RCC 7860 (cell line): ENCODE measurements at places on chromosomes 2 and 18.

- DNase-seq: no peak
Measured at GRCh38 chr18:54187372-54187771, 37.1 kb downstream of the MBD2 start.

DNA sequence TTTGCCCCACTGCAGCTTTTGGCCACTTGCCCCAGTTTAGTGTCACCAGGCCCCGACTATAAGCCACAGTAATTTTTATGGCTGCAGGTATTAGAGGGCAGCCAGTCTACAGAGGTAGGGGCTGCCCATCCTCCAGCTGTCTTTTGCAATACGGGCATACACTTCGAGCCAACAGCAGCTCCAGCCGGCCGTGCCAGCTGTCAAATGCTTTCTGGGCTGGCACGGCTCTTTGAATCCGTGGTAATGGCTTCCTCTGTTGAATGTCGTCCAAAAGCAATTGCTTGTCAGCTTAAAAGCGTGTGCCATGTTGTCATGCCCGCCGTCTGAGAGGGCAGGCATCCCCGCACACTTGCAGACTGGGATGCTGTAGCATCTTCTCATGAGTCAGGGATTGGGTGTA lies 41.3 kb downstream of the BCL2L11 start:
- DNase-seq: no peak

DNA sequence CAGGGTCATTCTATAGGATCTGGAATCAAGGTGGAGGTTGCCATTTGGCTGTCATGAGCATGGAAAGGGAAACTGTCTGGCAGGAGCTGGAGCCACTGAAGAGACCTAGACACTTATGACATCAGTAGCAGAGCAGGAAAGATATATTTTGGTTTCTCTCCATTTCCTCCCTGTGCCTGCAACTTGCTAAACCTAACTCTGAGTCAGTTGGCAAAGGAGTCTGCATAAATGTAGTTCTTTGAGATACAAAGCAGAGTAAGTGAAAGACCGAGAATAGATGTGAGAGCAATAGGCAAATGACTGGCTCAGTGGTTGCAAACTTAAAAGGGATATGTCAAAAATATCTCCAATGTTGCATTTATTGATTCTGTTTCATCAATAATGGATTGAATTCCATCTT lies 757.7 kb downstream of the KCNJ3 start:
- DNase-seq: no peak

DNA sequence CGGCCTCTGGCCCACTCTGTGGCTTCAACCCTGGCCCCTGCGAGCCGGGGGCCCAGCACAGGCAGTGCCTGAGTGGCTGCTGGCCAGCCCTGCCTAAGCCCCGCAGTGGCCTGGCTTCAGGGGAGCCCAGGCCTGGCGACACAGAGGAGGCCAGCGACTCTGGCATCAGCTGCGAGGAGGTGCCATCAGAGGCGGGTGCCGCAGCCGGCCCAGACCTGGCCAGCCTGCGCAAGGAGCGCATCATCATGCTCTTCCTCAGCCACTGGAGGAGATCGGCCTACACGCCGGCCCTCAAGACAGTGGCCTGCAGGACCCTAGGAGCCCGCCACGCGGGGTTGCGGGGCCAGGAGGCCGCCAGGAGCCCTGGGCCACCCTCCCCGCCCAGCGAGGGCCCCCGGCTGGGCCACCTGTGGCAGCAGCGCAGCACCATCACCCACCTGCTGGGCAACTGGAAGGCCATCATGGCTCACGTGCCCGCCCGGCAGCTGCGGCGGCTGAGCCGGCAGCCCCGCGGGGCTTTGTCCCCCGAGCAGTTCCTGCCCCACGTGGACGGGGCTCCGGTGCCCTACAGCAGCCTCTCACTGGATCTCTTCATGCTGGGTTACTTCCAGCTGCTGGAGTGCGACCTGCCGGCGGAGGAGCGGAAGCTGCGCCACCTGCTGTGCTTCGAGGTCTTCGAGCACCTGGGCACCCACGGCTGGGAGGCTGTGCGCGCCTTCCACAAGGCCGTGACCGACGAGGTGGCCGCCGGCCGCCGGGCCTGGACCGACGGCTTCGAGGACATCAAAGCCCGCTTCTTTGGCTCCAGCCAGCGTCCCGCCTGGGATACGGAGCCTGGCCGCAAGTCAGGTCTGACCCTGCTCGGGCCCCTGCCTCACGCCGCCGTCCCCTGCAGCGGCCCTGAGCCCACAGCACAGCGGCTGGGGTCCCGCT lies 7.5 kb upstream of the KLHL30 start:
- no peak for DNase-seq

GRCh38 chr2:219871351-219871750 lies 243.9 kb downstream of the SLC4A3 start:
- no peak for DNase-seq

- DNase-seq: no peak
Measured at GRCh38 chr2:116211719-116212118, 1602.8 kb upstream of the DDX18 start.

DNA sequence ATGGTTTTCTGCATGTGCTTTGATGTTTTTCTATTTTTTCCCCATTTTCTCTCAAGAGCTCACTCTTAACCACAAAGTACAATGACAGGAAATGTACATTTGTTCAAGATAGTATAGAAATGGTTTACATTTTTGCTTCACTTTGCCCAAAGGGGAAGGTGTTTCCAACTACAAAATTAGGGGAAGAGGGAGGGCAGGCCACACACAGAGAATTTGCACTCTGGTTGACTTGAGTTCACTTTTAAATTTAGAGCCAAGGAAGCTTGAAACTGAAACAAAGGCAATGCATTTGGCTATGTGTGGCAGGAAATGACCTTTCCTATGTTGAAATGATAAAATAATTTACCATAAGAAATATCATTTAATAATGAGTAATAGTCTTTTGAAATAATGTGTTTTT lies 19.1 kb upstream of the VIT start:
- DNase-seq: no peak

DNA sequence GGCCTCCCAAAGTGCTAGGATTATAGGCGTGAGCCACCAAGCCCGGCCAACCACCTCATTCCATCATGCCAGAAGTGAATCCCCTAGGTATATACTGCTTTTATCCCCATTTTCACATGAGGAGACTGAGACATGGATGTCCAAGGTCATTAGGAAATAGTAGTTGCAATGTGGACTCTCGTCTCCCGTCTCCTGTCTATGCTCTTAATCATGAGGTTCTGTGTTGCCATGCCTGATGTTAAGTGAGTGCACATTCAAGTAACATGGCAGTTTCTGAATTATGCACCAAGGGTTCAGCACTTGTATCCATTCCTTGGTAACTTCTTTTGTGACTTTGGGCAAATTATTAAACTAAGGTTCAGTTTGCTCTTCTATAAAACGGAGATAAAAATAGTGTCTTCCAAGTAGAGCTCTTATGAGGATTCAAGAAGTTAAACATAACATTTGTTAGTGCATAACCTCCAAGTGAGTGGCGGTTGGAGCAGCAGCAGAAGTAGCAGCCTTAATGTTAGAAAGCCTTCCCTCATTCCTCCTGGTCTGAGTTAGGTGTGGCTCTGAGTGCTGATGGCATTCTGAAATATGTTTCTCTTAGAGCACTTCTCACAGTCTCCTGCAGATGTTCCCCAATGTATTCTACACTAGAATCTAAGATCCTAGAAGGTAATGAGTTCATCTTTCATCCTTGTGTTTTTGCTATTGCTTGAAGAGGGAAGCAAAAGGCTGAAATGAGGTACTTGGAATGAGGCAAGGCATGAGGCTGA lies 21.9 kb downstream of the SOCS6 start:
- DNase-seq: no peak

- DNase-seq: no peak
Measured at GRCh38 chr2:239822146-239822831, 202.9 kb downstream of the NDUFA10 start.

DNA sequence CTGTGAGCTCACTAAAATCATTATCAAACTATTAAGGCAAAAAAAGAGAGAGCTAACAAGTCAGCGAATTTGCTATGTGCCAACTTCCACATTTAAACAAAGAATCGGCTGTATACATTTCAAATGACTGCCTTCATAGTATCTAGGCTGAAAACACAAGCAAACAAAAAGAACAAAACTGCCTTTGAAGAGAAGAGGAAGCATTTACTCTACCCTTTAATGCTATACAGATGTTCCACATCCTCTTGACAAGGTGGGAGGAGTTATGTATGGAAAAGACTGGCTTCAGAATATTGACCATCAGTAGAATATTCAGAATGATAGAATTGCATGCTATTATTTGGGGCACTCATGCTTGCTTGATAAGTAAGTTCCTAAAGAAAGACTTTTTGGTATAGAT lies 741.7 kb downstream of the PLCL1 start:
- DNase-seq: no peak

GRCh38 chr2:127535422-127535901 lies at the start of gene MYO7B:
Gene MYO7B, plus strand, starts transcription at chr2:127535683. Its CDS starts 24,040 bp downstream, at chr2:127559723.
- DNase-seq: no peak

GRCh38 chr2:218005028-218005427 lies 2.2 kb upstream of the TNS1 start:
- no peak for DNase-seq

DNA sequence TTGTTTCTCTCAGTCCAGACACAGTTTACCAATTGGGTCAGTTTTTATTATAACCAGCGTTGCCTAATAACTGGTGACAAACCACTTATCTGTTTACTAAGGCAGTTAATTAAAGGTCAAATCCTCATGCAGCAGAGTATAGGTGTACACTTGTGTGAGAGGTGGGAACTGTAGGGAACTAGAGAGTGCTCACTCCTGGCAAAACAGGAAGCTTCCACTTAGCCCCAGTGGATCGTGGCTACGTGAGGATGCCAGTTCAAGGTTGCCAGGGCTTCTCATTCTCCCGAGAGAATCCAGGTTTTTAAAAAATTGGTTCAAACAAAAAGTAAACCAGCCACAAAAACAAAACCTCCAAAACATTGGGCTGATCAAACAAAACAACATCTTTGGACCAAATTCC lies 8.1 kb downstream of the CYBRD1 start:
- no peak for DNase-seq

DNA sequence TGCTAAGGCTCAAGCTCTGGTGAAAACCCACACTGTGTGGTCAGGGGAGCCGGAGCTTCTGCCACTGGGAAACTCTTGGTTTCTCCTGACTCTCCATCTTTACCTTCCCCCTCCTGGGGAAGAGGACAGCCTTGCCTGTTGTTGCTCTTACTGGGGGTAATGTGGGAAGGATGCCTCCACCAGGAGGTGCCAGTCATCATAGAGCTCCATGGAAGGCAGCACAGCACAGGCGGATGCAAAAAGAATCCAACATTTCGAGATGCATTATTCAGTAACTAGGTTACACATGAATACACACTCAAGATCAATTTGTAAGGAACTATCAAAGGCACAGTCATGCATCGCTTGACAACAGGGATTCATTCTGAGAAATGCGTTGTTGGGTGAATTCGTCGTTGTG lies 322.6 kb downstream of the AFF3 start:
- DNase-seq: peak; percentile 94

- no peak for DNase-seq
Measured at GRCh38 chr2:30155889-30156658, 9.3 kb downstream of the YPEL5 start.

DNA sequence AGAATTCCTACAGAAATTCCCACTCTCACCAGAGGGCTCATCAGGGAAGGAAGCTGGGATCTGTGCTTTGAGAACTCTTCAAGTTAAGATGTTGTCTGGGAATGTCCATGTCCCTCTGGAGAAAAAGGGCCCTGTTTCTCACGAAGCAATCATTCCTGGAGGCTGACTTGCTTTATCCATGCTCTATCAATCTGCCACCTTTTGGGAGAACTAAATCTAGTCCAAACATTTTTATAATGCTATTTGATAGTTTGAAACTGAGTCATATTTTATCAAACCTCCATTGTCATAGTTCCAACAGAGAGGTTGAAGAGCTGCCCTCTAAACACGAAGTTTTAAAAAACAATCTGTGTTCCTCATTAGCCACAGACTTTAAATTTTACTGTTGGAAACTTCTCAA lies 219.2 kb downstream of the MTX2 start:
- no peak for DNase-seq

DNA sequence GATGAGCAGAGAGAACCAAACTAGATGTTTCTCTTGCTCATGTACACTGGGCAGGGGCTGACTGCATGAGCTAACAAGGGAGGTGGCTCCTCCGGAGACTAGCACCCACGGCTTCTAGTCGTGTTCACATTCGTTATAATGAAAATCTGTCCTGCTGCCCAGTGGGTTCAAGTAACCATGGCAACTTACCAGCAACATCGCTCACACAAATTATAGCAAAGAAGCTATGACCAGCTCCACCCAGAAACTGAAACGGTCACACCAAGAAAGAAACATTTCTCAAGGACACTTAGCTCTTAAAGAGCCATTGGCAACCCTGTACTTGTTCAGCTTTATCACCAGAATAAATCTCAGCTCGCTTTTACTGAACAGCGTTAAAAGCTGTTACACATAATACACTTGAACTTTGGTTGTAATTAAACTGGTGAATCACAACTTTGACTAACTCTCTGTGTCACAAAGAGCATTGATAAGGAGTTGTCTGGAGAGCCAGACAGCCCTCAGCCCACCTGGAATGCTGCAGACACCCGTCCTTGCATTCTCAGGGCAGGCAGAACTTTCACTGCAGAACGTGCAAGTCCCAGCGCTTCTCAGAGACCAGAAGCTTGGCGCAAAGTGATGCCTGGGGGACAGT lies 141.2 kb downstream of the PID1 start:
- peak; percentile 46 for DNase-seq

- DNase-seq: no peak
Measured at GRCh38 chr2:232288489-232289030, 90.0 kb upstream of the ALPP start.

DNA sequence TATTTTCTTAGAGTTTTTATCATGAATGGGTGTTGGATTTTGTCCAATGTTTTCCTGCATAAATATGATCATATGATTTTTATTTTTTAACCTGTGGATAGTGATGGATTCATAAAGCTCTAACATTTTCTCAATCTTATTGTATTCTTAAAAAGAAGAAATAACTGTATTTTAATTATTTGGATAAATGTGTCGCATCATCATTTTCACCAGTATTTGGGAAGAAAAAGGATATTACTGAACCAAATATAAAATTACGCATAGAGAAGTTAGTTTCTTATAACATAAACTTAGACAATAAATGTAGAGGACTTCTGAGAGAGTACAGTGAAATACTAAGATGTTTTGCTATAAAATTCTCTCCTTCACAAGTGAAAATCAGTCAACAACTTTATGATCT lies 126.0 kb upstream of the CHST9 start:
- no peak for DNase-seq

DNA sequence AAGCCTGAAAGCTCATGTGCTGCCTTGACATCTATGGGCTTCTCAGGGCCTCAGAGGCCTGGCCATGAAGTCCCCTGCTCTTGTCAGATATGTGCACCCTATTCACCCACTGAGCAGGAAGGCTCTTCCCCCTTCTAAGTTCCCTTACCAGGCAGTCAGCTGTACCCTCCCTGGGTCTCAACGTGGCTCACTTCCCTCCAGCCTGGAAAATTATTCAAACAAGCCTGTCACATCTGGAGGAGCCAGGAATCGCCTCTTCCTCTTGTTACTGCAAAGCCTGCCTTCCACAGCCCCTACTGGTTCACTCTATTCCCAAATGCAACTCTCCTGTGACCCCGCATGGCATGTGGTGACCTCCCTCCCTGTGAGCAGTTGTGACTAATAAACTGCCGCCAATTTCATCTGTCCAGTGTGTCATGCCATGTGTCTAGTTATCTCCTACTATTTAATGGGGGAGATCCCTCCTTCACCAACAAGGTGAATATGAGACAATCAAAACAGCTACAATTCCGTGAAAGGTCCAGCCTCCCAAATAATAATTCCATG lies 8.4 kb upstream of the SERPINB8 start:
- DNase-seq: no peak
